NCI-H2029 (cell line): ENCODE measurements at places on chromosomes 11 and 22.

DNA sequence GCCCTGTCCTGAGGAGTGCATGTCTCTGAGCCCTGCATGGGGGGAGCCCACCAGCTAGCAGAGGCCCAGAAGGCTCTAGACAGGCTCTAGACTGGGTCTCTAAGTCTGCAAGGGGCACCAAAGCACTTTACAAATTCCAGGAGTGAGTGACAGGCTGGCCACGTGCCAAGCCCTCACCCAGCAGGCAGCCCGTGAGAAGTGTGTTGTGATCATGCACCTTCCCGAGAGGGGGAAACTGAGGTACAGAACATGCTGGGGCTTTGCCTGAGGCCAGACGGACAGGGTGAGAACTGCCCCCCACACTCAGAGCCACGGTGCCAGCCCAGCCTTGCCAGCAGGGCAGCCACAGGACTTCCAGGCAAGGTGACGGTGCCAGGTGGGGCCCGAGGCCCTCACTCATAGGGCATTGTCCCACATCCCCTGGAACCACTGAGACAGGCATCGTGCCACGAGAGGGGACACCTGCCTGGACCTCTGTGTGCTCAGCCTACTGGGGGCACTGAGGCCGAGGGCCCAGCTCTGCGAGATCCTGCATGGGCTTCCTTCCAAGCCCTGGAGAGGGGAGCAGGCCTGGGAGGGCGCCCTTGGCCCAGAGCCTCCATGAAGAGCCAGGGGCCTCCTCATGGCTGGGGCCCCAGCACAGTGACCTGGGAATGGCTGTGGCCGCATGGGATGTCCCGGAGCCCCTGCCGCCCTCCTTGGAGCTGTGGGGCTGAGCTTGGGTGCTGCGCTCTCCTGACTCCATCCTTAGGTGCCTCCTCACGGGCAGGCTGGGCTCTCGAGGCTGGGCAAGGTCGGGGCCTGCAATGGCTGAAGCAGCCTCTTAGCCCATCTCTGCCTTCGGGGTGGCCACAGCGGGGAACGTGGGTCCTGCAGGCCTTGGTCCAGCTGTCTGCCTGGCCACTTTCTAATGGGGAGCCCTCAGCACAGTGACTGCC lies 121.5 kb downstream of the KCNQ1OT1 start:
- DNase-seq: no peak

DNA sequence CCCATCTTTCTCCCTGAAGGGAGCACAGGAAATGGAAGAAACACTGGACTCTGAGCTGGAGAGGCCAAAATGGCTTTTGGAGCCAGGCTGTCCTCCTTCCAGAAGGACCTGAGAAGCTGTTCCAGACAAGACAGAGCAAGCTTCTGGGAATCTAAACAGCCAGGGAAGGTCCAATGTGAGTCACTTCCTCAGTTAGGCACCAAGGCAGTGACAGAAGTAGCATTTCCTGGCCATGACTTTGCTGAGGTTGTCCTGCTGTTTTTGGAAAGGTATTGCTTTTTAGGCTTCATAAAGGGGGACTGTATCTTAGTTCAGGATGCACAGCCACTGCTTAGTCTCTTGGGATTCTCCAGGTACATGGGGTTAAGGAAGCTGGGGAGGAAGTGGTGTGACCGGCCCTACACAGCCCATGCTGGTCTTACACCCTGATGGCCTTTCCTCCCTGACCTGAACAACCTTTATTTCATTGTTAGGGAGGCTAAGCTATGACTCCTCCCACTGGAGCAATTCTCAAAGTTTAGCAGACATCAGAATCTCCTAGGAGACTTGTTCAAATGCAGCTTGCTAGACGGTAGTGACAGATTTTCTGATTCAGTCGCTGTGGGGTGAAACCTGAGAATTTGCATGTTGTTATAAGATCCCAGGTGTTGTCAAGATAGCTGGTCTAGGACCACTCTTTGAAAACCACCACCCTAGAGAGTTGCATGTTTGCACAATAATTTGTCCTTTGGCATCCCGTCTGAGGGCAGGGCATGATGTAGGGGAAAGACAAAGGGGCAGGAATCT lies 6.8 kb upstream of the INSC start:
- DNase-seq: no peak

GRCh38 chr11:34288492-34288891 lies 69.3 kb downstream of the ABTB2 start:
- no peak for DNase-seq

DNA sequence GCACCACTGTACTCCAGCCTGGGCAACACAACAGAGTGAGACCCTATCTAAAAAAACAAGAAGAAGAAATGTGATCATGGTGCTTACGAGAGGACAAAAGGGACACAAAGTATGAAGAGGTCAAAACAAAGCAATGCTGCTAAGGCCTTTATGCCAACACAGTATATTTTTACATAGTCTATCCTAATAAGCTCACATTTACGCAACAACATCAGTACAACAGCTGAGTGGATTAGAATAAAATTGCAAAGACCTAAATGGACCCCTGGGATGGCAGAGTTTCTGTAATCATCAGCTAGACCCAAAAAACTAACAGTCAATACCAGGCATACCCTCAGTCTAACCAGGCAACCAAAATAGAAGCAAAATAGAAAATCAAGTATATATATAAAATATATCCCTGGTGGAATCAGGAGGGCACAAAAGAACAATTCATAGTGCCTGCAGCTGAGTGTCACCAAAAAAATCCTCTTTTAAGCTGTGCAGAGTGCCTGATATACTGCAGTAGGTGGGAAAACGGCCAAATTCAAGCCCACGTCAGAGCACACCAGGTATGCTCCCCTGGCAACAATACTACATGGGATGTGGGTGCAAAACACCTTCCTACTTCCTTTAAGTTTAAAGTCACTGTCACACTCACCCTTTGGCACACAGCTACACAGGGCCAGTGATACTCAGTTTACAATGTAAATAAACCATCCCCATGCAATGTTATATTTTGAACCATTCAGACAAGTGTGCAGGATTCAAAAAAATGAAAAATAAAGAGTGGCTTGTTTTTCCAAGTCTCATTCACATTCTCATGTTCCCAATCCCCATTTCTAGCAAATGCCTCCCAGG lies 57.8 kb downstream of the RBFOX2 start:
- peak; percentile 72 for DNase-seq

GRCh38 chr11:8267831-8268529 lies 4.3 kb upstream of the LMO1 start:
- DNase-seq: no peak

DNA sequence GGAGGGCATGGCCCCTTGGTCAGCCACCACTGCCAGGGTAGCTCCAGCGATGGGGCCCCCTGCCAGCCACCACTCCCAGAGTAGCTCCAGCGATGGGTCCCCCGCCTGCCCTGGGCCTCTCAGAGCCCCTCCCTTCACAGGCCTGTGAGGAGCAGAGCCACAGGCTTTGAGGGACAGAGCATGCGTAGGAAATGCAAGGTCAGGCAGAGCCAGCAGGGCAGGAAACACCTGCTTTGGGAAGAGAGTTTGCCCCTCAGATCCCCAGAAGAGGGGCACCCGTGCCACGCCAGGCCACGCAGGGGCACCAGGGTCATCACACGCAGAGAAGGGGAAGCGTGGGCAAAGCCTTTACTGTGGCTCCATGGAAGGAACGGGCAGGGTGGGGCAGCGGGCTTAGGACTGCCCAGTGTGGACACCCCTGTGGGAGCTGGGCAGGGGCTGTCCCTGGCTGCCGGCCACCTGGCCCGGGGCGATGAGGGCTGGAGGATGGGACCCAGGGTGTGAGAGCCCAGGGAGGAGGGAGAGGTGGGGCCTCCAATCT lies 477.8 kb downstream of the BRD1 start:
- no peak for DNase-seq

DNA sequence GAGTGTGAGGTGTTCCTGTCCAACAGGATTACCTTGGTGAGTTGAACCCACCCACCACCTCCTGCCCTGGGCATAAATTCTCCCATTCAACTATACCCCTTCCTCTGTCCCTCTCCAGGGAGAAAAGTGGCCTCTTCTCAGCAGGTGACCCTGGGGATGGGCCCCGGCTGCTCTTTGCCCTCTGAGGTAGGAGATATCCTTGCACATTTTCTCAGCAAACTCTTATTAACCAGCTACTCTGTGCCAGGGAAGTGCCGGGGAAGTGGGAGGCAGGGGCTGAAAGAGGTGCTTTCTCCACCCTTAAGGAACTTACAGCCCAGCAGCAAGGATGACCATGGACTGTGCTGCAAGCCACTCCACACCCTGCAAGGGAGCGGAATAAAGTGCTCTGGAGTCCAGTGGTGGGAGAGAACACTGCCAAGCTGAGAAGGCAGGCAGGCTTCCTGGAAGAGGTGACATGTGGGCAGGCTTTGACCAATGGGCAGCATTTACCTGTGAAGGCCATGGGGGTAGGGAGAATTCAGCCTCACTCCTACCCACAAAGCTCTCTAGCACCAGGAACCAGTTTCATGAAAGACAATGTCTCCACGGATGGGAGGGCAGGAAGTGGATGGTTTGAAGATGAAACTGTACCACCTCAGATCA lies 21.9 kb upstream of the OAF start:
- DNase-seq: no peak

- no peak for DNase-seq
Observed at GRCh38 chr11:88100151-88100550, 75.1 kb downstream of the RAB38 start.

GRCh38 chr11:76224461-76225121 lies 18.3 kb upstream of the WNT11 start:
- DNase-seq: no peak

GRCh38 chr11:1178906-1179305 lies 21.2 kb downstream of the MUC5AC start:
- no peak for DNase-seq
